ENCODE measurements at places on chromosomes 1 and 21. TPM values are rescaled to one million over a fixed set of nuclear protein-coding genes. Genes with fewer than 3 reads are reported as not detected.
A peak's percentile ranks its signal among the peaks of the same experiment; 100 is the strongest.

- H3K27ac ChIP-seq = no peak overlapping the region
- H3K36me3 ChIP-seq = no peaks in the 10 kb centered on the region
- no peaks in the 10 kb centered on the region for H3K27me3 ChIP-seq
- no peaks in the 10 kb centered on the region for H3K4me1 ChIP-seq
- DNase-seq = no peak
- H3K4me3 ChIP-seq = no peak overlapping the region
Observed at GRCh38 chr1:230569201-230569600, 73.1 kb upstream of the COG2 start.

DNA sequence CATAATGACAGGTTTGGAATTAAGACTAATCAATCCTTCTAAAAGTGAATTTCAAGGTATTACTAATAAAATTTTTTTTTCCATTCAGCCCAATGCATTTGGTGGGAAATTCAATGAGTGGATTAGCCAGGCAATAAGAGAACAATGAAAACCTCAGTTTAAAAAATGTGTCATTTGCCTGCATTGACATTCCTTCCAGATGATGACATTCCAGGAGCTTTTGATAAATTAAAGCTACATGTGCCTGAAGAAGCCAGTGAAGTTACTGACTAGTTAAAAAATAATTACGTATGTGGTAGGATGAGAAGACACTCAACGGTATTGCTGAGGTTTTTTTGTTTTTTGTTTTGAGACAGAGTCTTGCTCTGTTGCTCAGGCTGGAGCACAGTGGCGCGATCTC is 37.9 kb upstream of the RC3H1 start:
- no peaks in the 10 kb centered on the region for H3K36me3 ChIP-seq
- no peak overlapping the region for H3K4me3 ChIP-seq
- DNase-seq = no peak
- no peaks in the 10 kb centered on the region for H3K4me1 ChIP-seq
- no peaks in the 10 kb centered on the region for H3K27me3 ChIP-seq
- no peak overlapping the region for H3K27ac ChIP-seq

DNA sequence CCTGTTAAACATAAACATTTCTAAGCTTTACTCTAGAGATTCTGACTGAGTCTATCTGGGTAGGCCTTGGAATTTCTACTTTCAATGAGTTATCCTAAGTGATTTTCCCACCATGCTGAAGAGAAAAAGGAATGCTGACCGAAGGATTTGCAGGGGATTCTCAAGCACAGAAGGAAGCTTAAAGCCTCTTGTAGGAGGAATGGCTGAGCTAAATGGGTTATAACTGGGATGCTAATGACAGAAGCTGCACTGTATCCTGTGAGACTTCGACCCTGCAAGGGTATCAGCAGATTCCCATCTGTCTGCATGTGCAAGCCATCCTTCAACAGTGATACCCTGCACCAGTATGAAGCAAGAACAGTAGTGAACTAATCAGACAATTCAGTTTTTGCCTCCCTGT is 35.4 kb downstream of the SLC35D1 start:
- no peak overlapping the region for H3K27ac ChIP-seq
- peaks cover 1% of the 10 kb centered on the region for H3K4me1 ChIP-seq
- H3K4me3 ChIP-seq = no peak overlapping the region
- no peaks in the 10 kb centered on the region for H3K27me3 ChIP-seq
- no peak for DNase-seq
- H3K36me3 ChIP-seq = no peaks in the 10 kb centered on the region

DNA sequence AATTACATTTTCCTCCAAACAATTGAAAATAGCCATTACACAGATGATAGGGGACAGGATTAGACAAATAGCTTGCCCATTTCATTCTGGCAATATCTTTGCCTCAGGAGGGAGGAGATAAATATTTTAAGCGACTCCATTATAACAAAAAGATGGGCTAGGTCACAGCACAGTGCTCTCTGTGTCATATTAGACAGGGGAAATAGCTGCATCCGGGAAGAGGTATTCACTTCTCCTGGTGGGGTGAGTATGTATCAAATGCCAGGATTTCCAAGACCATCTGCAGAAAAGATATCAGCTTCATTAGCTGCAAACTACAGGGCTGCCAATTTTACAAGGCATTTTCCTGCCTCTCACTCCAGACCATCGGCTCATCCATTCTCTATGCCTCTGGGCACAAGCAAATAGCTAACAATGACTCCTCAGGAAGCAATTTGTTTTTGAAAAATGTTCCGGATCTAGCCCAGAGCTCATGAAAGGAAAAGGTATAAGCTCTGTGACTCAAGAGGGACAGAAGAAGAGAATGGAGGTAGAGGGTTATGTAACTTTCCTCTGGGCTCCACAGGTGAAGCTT is 41.9 kb upstream of the ANGPTL7 start:
- no peak overlapping the region for H3K4me3 ChIP-seq
- H3K4me1 ChIP-seq = peaks cover 15% of the 10 kb centered on the region

DNA sequence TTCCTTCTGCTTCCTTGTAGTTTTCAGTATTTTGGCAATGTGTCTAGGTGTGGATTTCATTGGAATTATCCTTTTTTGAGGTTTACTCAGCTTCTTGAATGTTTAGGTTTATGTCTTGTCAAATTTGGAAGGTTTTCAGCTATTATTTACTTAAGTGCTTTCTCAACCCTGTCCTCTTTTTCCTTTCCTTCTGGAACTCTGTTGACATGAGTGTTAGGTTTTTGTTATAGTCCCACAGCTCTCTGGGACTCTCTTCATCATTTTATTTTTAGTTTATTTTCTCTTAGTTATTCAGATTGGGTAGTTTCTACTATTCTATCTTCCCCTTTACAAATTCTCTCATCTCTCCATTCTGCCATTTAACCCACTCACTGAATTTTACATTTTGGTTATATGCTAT is 63.1 kb upstream of the GPR88 start:
- no peak for DNase-seq
- no peak overlapping the region for H3K4me3 ChIP-seq
- H3K36me3 ChIP-seq = no peaks in the 10 kb centered on the region
- no peak overlapping the region for H3K27ac ChIP-seq
- H3K27me3 ChIP-seq = peaks cover 2% of the 10 kb centered on the region

GRCh38 chr1:205537386-205538018 is 33.0 kb downstream of the CDK18 start:
- no peak overlapping the region for H3K27ac ChIP-seq
- no peaks in the 10 kb centered on the region for H3K36me3 ChIP-seq
- H3K27me3 ChIP-seq = no peaks in the 10 kb centered on the region
- H3K4me3 ChIP-seq = no peak overlapping the region

DNA sequence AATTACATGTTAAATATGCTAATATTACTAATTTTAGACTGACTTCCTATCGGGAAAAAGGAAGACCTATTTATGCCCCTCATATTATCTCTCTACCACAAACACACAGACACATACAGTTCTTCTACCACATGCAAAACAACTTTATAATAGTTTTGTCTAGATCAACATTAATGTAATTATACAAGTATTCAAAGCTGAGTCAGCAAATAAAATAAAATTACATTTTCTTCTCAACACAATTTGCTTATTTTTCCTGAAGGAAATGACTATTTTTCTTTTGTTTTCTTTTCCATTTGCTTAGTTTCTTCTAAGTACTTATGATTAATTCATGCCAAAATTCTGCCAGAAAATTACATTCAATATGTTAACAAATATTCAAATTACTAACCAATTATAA is 654.2 kb downstream of the AMY1C start:
- no peak overlapping the region for H3K4me3 ChIP-seq
- H3K4me1 ChIP-seq = no peaks in the 10 kb centered on the region
- no peaks in the 10 kb centered on the region for H3K27me3 ChIP-seq
- no peaks in the 10 kb centered on the region for H3K36me3 ChIP-seq
- no peak overlapping the region for H3K27ac ChIP-seq

GRCh38 chr21:39062196-39062595 is 121.1 kb downstream of the PSMG1 start:
- no peak for DNase-seq
- no peak overlapping the region for H3K4me3 ChIP-seq
- H3K27ac ChIP-seq = no peak overlapping the region
- no peaks in the 10 kb centered on the region for H3K27me3 ChIP-seq
- H3K36me3 ChIP-seq = no peaks in the 10 kb centered on the region

GRCh38 chr1:171292799-171293198 is 21.2 kb upstream of the FMO4 start:
- no peaks in the 10 kb centered on the region for H3K27me3 ChIP-seq
- no peak overlapping the region for H3K4me3 ChIP-seq
- no peaks in the 10 kb centered on the region for H3K4me1 ChIP-seq

DNA sequence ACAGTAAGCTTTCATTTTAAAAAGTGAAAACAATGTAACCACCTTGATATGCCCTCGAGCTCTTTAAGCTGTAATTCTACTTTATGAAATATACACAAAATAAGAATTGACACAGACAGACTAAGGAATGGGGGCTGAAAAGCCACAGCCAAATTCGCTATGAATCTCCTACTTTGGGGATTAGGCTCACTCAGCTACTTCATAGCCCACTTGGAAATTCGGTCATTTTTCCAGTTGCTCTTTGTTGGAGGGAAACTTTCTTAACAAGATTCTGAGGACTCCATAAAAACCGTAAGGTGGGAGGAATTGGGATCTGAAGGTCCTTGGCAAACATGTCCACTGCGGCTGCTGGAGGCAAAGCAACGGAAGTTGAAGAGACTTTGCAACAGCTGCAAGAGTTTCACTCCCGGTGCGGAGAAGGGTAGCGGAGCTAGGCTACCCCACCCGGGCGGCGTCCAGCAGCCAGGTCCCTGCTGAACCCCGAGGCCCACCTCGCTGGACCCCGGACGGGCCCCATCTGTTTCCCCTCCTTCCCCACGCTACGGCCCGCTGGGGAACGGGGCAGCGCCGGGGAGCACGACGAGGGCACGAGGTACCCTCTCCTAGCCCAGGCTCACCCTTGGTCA is 634 bp downstream of the MYCBP start:
- peak overlapping the region; percentile 98 for H3K4me3 ChIP-seq
- H3K4me1 ChIP-seq = no peaks in the 10 kb centered on the region
- H3K36me3 ChIP-seq = no peaks in the 10 kb centered on the region
- H3K27ac ChIP-seq = no peak overlapping the region
- DNase-seq = no peak

- no peak for DNase-seq
- no peak overlapping the region for H3K27ac ChIP-seq
- no peak overlapping the region for H3K4me3 ChIP-seq
- no peaks in the 10 kb centered on the region for H3K27me3 ChIP-seq
- H3K4me1 ChIP-seq = peaks cover 7% of the 10 kb centered on the region
Observed at GRCh38 chr1:9912264-9912936, 2.3 kb upstream of the CTNNBIP1 start.

- no peaks in the 10 kb centered on the region for H3K36me3 ChIP-seq
- H3K4me3 ChIP-seq = no peak overlapping the region
- H3K27me3 ChIP-seq = no peaks in the 10 kb centered on the region
Observed at GRCh38 chr1:188937965-188938551, 1539.6 kb downstream of the BRINP3 start.

- no peaks in the 10 kb centered on the region for H3K36me3 ChIP-seq
- H3K27ac ChIP-seq = no peak overlapping the region
- no peak for DNase-seq
- H3K27me3 ChIP-seq = no peaks in the 10 kb centered on the region
Observed at GRCh38 chr1:184188037-184188436, 136.5 kb downstream of the TSEN15 start.

DNA sequence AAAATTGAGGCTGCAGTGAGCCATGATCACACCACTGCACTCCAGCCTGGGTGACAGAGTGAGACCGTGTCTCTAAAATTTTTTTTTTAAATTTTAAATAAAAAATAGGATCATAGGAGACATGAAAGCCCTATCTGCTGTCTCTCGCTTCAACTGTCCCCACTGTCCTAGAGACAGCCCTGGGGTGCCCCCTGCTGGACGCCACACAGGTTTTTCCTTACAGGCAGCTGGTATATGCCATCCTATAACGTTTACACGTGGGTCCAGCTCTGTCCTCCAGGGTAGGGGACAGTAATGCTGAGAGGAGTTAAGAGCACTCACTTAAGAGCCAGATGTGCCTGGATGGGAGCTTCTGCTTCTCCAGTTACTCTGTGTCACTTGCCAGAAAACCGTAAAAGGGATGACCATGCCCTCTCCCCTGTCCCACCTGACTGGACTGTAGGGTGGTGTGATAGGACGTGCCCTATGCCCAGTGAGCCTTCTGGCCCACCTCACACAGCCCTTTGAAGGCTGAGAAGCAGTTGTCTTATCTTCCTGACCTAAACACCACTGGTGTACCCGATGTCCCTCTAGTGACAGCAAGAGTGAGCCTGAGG is 8.5 kb downstream of the FBXO2 start:
- H3K27me3 ChIP-seq = no peaks in the 10 kb centered on the region
- no peak overlapping the region for H3K27ac ChIP-seq
- no peaks in the 10 kb centered on the region for H3K4me1 ChIP-seq
- no peaks in the 10 kb centered on the region for H3K36me3 ChIP-seq
- DNase-seq = no peak

- no peak overlapping the region for H3K27ac ChIP-seq
- H3K36me3 ChIP-seq = no peaks in the 10 kb centered on the region
- no peak for DNase-seq
- H3K4me1 ChIP-seq = peaks cover 3% of the 10 kb centered on the region
- H3K27me3 ChIP-seq = no peaks in the 10 kb centered on the region
Observed at GRCh38 chr1:22646384-22646783, 3.0 kb downstream of the C1QC start.

- no peaks in the 10 kb centered on the region for H3K36me3 ChIP-seq
- DNase-seq = no peak
- H3K4me3 ChIP-seq = no peak overlapping the region
- no peaks in the 10 kb centered on the region for H3K4me1 ChIP-seq
Observed at GRCh38 chr1:2073382-2074230, 23.4 kb downstream of the PRKCZ start.

- H3K4me1 ChIP-seq = peaks cover 15% of the 10 kb centered on the region
- DNase-seq = no peak
- no peaks in the 10 kb centered on the region for H3K27me3 ChIP-seq
- H3K36me3 ChIP-seq = no peaks in the 10 kb centered on the region
- H3K27ac ChIP-seq = no peak overlapping the region
Observed at GRCh38 chr21:27426196-27426595, 459.3 kb upstream of the ADAMTS5 start.

The KRTAP13-2 gene
- total RNA-seq = not detected

The CLCNKB gene
- total RNA-seq = 2.0 TPM

The AVPR1B gene
- total RNA-seq = not detected

The PROK1 gene
- 263 TPM for total RNA-seq

The AJAP1 gene
- 20.8 TPM for total RNA-seq

The OR6N1 gene
- not detected for total RNA-seq
